A549 treated with CpdA at 1 μM for 4 hours (cell line): ENCODE measurements at places on chromosomes 12 and 14. TPM values are rescaled to one million over a fixed set of nuclear protein-coding genes. Genes with fewer than 3 reads are reported as not detected.

KCNMB4 gene
- total RNA-seq: 0.10 to 0.18 TPM (median 0.12 TPM) in 5 replicates

PPM1H gene
- 6.6 to 9.6 TPM (median 7.9 TPM) in 5 replicates for total RNA-seq

PLCZ1 gene
- total RNA-seq: not detected in 5 replicates

INHBC gene
- total RNA-seq: 0.03 to 0.07 TPM in 2 of 5 replicates, not detected in the others

OR11H12 gene
- total RNA-seq: not detected in 5 replicates

HCAR3 gene
- total RNA-seq: 0.22 to 0.47 TPM (median 0.30 TPM) in 4 of 5 replicates, not detected in the other

SOS2 gene
- total RNA-seq: 8.9 to 14.2 TPM (median 11.1 TPM) in 5 replicates

RHEBL1 gene
- 5.1 to 6.3 TPM (median 5.6 TPM) in 5 replicates for total RNA-seq

LHX5 gene
- 0.02 TPM in 1 of 5 replicates, not detected in the others for total RNA-seq

ALX1 gene
- total RNA-seq: 5.6 to 6.5 TPM (median 5.8 TPM) in 5 replicates

SDR39U1 gene
- 33.4 to 54.6 TPM (median 51.3 TPM) in 5 replicates for total RNA-seq

FOXN4 gene
- total RNA-seq: 0.03 to 0.12 TPM in 2 of 5 replicates, not detected in the others

RPS6KA5 gene
- 2.2 to 4.5 TPM (median 3.3 TPM) in 5 replicates for total RNA-seq

NAV3 gene
- total RNA-seq: 15.2 to 26.4 TPM (median 17.9 TPM) in 5 replicates

GARIN6 gene
- total RNA-seq: not detected in 5 replicates

AGAP2 gene
- 0.13 to 0.20 TPM (median 0.16 TPM) in 5 replicates for total RNA-seq

CNTN1 gene
- 39.8 to 70.0 TPM (median 60.5 TPM) in 5 replicates for total RNA-seq

LAG3 gene
- total RNA-seq: 0.87 to 2.2 TPM (median 1.6 TPM) in 5 replicates

LRRC10 gene
- total RNA-seq: not detected in 5 replicates

GLS2 gene
- total RNA-seq: 0.12 to 0.25 TPM (median 0.17 TPM) in 5 replicates
